GM12878 (cell line): ENCODE measurements at places on chromosomes 1 and 21. TPM values are rescaled to one million over a fixed set of nuclear protein-coding genes. Genes with fewer than 3 reads are reported as not detected.

- DNase-seq = no peak
These were observed 103.9 kb downstream of the DPYD start for GRCh38 chr1:97816927-97817326.

DNA sequence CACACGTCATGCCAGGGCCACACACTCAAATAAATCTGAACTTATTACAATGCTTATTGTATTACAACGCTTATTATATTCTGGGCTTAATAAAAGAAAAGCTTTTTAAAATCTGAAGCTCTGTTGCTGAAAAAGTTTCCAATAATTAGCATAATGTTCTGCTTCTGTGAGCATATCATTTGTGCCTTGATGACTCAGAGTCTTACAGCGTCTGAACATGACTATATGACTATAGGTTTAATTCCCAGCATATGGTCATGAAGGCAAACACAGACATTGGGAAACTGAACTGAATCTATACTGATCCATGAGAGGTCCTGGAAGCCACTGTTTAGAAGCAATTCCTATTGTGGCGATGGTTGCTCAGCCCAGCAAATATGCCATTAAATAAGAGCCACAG is 66.3 kb downstream of the SIM2 start:
- no peak for DNase-seq

- DNase-seq = no peak
These were observed 212.7 kb upstream of the ESRRG start for GRCh38 chr1:216935901-216936300.

GRCh38 chr1:48105165-48105564 is 108.0 kb upstream of the TRABD2B start:
- no peak for DNase-seq

Gene DNAJC16
- total RNA-seq = 10.3 and 11.8 TPM in 2 replicates

Gene ZBTB37
- total RNA-seq = 5.2 and 5.7 TPM in 2 replicates

Gene RIPPLY3
- total RNA-seq = not detected in 2 replicates

Gene TNFSF4
- 10.4 TPM in 2 replicates for total RNA-seq

Gene MPL
- not detected in 2 replicates for total RNA-seq

GRCh38 chr1:15430787-15431570 is 7.3 kb upstream of the CTRC start:
- DNase-seq = no peak

- no peak for DNase-seq
These were observed 938 bp upstream of the ACTN2 start for GRCh38 chr1:236685205-236685916.

Gene MGST3
- total RNA-seq = 37.3 and 41.4 TPM in 2 replicates

GRCh38 chr21:43739621-43740435 is 20.9 kb downstream of the PDXK start:
- no peak for DNase-seq

DNA sequence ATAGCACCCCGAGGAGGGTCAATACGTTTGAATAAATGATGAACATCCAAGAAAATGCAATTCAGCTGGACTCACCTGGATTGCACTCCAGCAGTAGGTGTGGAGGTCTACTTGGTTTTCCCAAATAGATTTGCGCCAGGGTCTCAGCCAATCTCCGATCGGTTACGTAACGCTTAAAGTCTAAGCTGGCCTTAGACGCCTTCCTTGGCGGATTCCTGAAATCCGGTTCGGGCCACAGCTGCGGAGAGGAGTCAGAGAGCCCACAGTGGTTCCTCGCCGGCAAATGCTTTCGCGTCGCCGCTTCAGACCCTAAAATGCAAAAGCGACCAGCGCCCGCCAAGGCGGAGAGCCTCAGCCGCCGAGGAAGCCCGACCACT is 322 bp downstream of the TFB2M start:
- DNase-seq = no peak

DNA sequence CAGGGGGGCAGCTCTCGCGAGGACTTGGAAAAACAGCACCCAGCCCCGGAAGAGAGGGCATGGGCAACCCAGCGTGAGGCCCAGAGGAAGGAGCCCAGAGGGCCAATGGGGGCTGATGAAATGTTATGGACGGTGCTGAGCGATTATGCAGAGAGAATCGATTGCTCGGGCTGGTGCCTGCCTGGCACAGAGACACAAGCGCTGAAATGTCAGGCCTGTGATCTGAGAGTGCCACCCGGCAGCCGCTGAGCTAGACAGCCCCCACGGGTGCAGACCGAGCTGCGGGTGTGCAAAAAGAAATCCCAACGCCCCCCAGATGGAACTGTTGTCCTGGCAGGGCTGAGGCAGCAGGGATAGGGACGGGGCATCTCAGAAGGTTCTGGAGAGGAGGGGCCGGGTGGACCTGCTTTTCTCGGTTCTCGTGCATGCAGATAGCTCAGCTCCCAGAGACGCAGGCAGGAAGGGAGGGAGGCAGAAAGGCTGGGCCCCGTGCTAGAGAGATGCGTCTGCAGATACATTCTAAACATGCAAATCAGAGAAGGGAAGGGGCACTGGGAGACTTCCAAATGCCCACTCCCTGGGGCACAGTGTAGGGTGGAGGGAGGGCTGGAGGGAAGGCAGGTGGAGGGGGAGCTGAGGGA is 41.5 kb downstream of the TAS1R2 start:
- no peak for DNase-seq

DNA sequence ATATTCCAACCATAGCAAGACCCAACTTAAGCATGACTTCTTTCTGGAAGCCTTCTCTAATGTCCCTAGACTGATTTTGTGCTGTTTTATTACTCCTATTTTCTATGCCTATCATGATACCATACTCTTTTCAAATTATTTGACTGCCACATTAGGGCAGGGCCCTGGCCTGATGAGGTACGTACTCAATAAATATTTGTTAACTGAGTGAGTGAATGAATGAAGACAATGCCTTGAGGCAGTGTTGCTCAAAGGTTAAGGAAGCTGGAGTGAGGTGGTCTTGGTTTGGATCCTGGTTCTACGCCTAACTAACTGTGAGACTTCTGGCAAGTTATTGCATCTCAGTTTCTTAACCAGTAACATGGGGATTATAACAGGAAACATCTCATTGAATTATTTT is 38.3 kb upstream of the BACH1 start:
- DNase-seq = no peak

- DNase-seq = no peak
These were observed 17.2 kb upstream of the CXADR start for GRCh38 chr21:17495680-17496079.

Gene S100A16
- total RNA-seq = 0.51 TPM in 1 of 2 replicates, not detected in the other

- no peak for DNase-seq
These were observed 50.1 kb downstream of the BRWD1 start for GRCh38 chr21:39263372-39263771.

Gene CPTP
- 19.6 and 20.2 TPM in 2 replicates for total RNA-seq

DNA sequence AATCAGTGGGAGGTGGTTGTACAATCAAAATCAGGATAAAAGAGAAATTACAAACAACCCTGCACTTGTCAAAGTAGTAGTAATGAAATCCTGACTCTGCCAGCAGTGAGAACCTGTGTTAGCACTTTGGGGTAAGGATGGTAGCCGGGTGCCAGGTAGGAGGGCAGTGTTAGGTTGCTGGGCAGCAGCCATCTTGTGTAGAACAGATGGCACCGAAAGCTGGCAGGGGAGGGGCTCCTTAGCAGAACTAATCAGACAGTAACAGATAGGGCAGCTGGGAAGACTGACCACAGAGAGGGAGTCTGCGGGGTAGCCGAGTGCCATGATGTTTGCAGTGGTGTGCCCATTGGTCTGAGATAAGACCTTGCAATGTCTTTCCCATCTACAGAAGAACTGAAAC is 137.3 kb downstream of the SDCCAG8 start:
- no peak for DNase-seq

Gene NBPF4
- total RNA-seq = not detected in 2 replicates

DNA sequence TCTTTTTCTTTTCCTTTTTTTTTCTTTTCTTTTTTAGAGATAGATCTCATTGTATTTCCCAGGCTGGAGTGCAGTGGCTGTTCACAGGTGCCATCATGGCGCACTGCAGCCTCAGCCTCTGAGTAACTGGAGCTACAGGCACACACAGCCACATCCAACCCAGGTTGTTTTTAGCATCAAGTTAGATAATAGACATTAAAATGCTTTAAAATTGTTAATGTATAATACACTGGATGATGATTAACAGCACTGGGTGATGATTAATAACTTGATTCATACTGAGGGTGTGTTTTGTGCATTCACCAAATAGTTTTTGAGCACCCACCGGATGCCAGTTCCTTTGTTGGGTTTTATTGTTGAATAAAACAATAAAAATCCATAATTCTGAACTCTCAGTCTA is 75.2 kb downstream of the BEND5 start:
- no peak for DNase-seq

Gene RIPK4
- 0.05 TPM in 1 of 2 replicates, not detected in the other for total RNA-seq

DNA sequence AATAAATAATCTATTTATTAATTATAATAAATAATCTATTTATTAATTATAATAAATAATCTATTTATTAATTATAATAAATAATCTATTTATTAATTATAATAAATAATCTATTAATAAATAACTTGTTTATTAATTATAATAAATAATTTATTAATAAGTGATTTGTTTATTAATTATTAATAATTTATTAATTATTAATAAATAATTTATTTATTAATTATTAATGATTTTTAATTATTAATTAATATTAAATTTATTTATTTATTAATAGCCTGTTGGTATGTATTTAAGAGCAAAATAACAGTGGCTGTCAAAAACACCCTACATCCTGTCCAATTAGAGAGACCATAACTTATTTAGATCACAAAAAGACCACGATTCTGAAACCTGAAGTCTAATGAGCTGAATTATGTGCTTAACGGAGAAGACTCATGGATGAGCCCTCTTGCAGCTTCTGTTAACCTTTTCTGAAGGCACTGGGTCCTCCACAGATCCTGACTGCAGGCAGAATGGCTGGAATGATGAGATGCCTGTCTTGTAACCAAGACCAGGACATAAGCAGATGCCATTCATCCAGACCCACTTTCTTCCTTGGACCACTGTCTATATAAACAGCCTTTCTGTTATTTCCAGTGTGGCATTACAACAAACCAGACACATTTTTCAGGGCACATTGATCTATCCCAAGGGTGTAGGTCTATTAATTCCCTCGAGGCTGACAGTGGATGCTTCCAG is 134.2 kb downstream of the SETD4 start:
- DNase-seq = no peak

Gene HEYL
- total RNA-seq = 0.08 TPM in 1 of 2 replicates, not detected in the other

DNA sequence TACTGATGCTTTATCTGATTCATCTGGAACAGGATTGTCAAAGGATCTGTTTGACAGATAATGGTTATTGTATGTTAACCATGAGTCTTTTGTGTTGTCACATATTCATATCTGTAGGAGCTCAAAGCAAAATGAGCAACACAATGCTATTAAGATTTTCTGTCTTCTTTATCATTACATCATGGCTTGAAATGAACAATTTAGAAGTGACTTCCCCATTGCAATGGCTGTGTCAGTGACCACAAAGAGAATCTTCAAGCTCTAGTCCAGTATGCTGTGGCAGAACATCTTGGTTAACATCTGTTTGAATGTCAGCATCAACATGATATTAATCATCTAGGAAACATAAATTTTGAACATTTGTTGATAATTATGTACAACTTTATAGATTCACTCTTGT is 1148.5 kb downstream of the PLA2G4A start:
- no peak for DNase-seq

GRCh38 chr1:9439074-9439761 is 100.0 kb upstream of the SLC25A33 start:
- DNase-seq = no peak

GRCh38 chr1:74699331-74699730 is 25.7 kb upstream of the ERICH3 start:
- no peak for DNase-seq

DNA sequence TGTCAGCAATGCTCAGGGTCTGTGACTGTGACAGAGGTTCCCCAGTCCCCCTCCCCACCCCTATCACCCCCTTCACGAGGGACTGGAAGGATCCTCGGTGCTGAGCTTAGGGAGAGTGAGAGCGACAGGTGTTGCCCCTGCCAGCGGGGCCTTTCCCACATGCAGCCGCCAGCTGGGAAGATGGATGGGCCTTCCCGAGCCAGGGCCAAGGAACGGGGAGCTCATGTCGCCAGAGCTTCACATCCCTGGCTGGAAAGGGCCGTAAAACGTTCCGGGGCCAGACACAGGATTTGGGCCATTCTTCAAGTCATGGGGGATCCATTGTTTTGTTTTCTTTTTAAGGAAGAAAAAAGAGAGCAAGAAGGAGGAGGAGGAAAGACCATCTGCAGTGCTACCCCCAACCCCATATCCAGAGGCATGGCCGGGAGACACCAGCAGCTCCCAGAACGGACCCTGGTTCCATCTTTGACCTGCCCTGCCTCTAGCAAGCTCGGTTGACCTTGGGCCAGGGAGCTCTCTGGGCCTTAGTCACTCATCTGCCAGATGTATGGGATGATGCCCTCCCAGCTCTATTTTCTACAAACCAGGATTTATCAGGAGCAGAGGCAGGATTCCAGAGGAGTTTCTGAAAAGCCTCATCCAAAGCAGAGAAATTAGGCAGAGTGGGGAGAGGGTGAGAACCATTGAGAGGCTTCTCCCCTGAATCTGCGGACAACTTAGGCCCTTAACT is 54.1 kb downstream of the TAS1R2 start:
- no peak for DNase-seq
